ENCODE measurements at places on chromosomes 4 and X. TPM values are rescaled to one million over a fixed set of nuclear protein-coding genes. Genes with fewer than 3 reads are reported as not detected.

CXCL3 gene
- not detected for polyA plus RNA-seq

DNA sequence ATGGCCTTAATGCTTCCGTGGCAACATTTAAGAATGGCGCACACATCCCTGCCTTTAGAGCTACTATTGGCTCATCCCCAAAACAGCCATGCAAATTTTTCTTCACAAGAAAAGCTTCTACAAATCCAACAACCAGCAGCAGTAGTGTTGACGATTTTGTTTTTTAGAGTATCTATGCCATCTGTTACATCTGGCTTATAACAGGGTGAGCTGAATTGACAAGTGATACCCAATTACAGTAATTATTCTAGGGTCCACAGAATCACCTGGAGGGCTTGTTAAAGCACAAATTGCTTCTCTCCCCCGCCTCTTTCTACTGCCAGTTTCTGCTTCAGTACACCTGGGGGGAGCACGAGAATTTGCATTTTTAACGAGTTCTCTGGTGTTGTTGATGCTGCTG is 34.1 kb downstream of the DCHS2 start:
- DNase-seq, result no peak
- no peaks in the 10 kb centered on the region for H3K36me3 ChIP-seq
- no peaks in the 10 kb centered on the region for H3K4me1 ChIP-seq
- no peak overlapping the region for H3K27ac ChIP-seq
- H3K4me3 ChIP-seq, result no peak overlapping the region
- peaks cover 3% of the 10 kb centered on the region for H3K27me3 ChIP-seq

GRCh38 chr4:55671667-55672066 is 35.6 kb upstream of the NMU start:
- no peak overlapping the region for H3K27ac ChIP-seq
- H3K4me3 ChIP-seq, result no peak overlapping the region
- DNase-seq, result no peak
- no peaks in the 10 kb centered on the region for H3K27me3 ChIP-seq
- no peaks in the 10 kb centered on the region for H3K36me3 ChIP-seq
- H3K4me1 ChIP-seq, result no peaks in the 10 kb centered on the region

- H3K27ac ChIP-seq, result no peak overlapping the region
- H3K36me3 ChIP-seq, result no peaks in the 10 kb centered on the region
- H3K27me3 ChIP-seq, result no peaks in the 10 kb centered on the region
- no peak for DNase-seq
These were observed 155.1 kb downstream of the TMA16 start for GRCh38 chr4:163649557-163650091.

DNA sequence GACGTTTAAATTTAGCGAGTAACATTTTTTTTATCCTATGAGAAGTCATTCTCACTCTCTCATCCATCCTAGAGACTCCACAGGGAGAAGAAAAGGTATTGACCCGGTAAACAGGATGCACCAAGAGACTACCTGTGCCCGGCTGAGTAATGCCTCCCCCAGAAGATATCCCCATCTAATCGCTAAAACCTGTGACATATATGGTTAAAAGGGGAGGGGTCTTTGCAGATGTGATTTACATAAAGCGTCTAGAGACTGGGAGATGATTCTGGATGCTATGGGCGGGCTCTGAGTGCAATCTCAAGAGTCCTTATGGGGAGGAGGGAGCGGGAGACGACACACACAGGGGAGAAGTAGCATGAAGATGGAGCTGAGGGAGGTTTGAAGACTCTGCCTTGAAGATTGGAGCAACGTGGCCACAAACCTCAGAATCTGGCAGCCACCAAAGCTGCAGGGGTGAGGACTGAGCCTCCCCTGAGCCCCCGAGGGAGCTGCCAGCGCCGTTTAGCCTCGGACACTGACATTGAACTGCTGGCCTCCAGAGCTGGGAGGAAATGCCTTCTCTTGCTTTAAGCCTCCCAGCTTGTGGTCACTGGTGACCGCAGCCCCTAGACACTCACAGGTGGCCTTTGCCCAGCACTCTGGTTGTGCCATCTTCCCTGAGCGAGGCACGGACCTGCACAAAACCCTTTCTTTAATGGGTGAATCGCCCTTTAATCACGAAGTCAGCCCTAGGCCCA is 11.2 kb downstream of the ABLIM2 start:
- H3K27me3 ChIP-seq, result no peaks in the 10 kb centered on the region
- H3K27ac ChIP-seq, result no peak overlapping the region
- no peaks in the 10 kb centered on the region for H3K4me1 ChIP-seq
- no peak overlapping the region for H3K4me3 ChIP-seq

NXF3 gene
- polyA plus RNA-seq, result not detected

CENPVL1 gene
- not detected for polyA plus RNA-seq

DNA sequence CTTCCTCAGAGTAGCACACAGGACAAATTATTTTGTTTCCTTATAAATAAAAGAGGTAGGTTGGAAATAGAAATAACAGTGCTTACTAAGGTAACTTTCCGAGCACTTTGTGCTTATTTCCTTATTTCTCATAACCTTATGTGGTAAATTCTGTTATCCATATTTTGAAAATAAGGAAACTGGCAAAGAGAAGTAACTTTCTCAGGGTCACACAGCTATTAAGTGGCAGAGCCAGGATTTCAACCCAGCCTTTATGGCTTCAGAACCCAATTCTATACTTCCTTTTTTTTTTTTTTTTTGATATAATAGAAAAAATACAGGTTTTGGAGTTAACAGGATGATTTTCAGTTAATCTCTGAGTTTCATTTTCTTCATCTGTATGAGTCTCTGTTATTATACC is 3.3 kb downstream of the UTP3 start:
- no peaks in the 10 kb centered on the region for H3K27me3 ChIP-seq
- no peak overlapping the region for H3K27ac ChIP-seq
- DNase-seq, result no peak
- no peak overlapping the region for H3K4me3 ChIP-seq
- H3K36me3 ChIP-seq, result no peaks in the 10 kb centered on the region
- H3K4me1 ChIP-seq, result peaks cover 15% of the 10 kb centered on the region

- H3K4me3 ChIP-seq, result no peak overlapping the region
- no peaks in the 10 kb centered on the region for H3K4me1 ChIP-seq
- H3K36me3 ChIP-seq, result no peaks in the 10 kb centered on the region
- DNase-seq, result no peak
- no peaks in the 10 kb centered on the region for H3K27me3 ChIP-seq
These were observed 24.2 kb downstream of the FNIP2 start for GRCh38 chr4:158793021-158793420.

SYN1 gene
- 0.94 TPM for polyA plus RNA-seq

DNA sequence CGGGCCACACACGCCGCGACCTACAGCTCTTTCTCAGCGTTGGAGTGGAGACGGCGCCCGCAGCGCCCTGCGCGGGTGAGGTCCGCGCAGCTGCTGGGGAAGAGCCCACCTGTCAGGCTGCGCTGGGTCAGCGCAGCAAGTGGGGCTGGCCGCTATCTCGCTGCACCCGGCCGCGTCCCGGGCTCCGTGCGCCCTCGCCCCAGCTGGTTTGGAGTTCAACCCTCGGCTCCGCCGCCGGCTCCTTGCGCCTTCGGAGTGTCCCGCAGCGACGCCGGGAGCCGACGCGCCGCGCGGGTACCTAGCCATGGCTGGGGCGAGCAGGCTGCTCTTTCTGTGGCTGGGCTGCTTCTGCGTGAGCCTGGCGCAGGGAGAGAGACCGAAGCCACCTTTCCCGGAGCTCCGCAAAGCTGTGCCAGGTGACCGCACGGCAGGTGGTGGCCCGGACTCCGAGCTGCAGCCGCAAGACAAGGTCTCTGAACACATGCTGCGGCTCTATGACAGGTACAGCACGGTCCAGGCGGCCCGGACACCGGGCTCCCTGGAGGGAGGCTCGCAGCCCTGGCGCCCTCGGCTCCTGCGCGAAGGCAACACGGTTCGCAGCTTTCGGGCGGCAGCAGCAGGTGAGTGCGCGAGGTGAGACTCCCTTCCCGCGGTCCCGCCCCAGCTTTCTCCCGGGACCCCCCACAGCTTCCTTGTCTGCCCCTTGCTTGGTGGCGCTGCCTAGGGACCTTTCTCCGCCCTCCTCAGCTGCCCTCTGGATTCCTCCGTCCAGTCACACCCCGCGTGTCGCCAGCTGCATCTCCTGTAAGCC is 678 bp downstream of the BMP3 start:
- no peak overlapping the region for H3K27ac ChIP-seq
- H3K4me1 ChIP-seq, result no peaks in the 10 kb centered on the region
- H3K4me3 ChIP-seq, result no peak overlapping the region
- no peak for DNase-seq
- H3K27me3 ChIP-seq, result no peaks in the 10 kb centered on the region
- no peaks in the 10 kb centered on the region for H3K36me3 ChIP-seq

PLS3 gene
- not detected for polyA plus RNA-seq

DNA sequence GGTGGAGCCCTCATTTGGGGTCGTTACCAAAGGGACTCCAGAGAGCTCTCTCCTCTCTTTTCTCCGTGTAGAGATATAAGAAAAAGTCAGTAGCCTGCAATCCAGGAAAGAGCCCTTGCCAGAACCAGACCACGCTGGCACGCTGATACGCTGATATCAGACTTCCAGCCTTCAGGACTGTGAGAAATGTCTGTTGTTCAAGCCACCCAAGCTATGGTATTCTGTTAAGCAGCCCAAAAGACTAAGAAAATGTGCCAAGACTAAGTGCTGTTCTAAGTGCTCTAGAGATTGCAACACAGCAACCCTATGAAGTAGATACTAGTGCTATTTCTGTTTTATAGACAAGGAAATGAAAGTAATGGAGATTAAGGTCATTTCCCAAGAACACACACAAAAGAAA is 205.7 kb downstream of the CAMK2D start:
- H3K27ac ChIP-seq, result no peak overlapping the region
- H3K4me3 ChIP-seq, result no peak overlapping the region
- H3K36me3 ChIP-seq, result no peaks in the 10 kb centered on the region
- no peaks in the 10 kb centered on the region for H3K27me3 ChIP-seq
- H3K4me1 ChIP-seq, result no peaks in the 10 kb centered on the region
- DNase-seq, result no peak

DNA sequence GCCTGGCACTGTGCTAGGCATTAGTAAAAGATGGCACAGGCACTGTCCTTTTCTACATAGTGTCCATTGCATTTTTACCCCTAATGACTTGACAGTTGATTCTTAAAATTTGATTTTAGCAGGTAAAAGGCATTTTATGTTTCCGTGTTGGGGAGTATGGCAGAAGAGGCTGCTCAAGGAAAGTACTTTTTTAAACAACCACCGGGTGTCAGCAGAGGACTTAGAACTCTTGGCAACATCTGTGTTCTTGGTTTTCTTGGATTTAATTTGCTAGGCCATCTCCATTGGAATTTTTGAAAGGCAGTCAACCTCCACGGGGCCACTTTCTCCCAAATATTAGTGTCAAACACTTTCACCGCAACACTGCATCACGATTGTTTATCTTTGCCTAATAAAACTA is 102.9 kb downstream of the TSPAN7 start:
- H3K36me3 ChIP-seq, result no peaks in the 10 kb centered on the region
- no peaks in the 10 kb centered on the region for H3K4me1 ChIP-seq
- no peak overlapping the region for H3K4me3 ChIP-seq
- H3K27ac ChIP-seq, result no peak overlapping the region
- no peak for DNase-seq
- no peaks in the 10 kb centered on the region for H3K27me3 ChIP-seq

- DNase-seq, result no peak
- no peaks in the 10 kb centered on the region for H3K4me1 ChIP-seq
- H3K27ac ChIP-seq, result no peak overlapping the region
- no peaks in the 10 kb centered on the region for H3K36me3 ChIP-seq
- no peaks in the 10 kb centered on the region for H3K27me3 ChIP-seq
These were observed 72.5 kb downstream of the FGF13 start for GRCh38 chrX:138638996-138639395.

DNA sequence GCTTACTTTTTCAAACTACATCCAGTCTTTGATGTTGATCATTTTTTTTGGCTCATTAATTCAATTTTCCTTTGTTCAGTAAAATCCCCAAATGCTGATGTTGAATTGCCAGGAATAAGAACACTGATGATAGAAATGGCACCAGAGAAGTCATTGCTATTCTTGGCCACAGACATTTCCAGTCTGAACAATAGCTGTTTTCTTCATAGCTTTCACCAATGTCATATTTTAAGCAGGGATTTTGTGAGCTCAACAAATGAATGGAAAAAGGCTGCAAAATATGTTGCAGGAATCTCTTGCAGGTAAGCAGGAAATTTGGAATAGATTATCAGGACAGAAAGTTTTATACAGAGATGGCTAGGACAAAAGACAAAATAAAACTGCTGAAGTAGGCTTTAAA is 40.5 kb upstream of the GLRB start:
- no peak for DNase-seq
- H3K27ac ChIP-seq, result no peak overlapping the region
- no peak overlapping the region for H3K4me3 ChIP-seq
- no peaks in the 10 kb centered on the region for H3K4me1 ChIP-seq
- H3K36me3 ChIP-seq, result no peaks in the 10 kb centered on the region

GRCh38 chr4:38462367-38463055 is 201.5 kb upstream of the KLF3 start:
- no peaks in the 10 kb centered on the region for H3K27me3 ChIP-seq
- H3K36me3 ChIP-seq, result no peaks in the 10 kb centered on the region
- peaks cover 11% of the 10 kb centered on the region for H3K4me1 ChIP-seq

DNA sequence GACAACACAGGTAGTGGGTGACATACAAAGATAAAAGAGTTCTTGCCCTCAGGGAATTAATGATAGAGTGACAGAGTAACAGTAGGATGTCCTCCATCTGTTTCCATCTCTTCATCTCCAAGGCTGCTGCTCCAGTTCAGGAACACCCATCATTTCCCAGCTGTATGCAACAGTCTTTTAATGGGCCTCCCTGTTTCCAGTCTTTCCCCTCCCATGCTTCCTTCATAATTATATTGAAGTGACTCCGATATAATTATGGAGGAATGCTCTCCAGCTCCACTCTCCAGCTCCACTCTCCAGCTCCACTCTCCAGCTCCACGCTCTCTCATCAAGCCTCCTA is 65.3 kb upstream of the MSN start:
- no peak overlapping the region for H3K27ac ChIP-seq
- H3K36me3 ChIP-seq, result no peaks in the 10 kb centered on the region
- H3K27me3 ChIP-seq, result no peaks in the 10 kb centered on the region
- H3K4me1 ChIP-seq, result peaks cover 59% of the 10 kb centered on the region

DNA sequence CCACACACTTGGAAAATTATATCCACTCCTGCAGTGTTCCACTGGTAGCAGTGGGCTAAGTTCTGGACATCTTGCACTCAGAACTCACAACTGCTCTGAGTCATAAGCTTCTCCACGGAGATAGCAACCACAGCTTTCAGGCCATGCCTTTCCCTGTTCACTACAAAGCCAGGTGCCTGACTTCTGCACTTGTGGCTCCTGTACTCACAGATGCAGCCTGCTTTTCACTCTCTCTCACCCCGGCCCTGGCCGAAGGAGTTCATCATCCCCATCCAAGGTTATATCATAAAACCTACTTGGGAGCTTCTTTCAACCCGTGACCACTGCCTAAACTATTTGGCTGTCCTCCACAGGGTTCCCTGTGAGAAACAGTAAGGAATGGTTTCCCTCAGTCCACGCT is 999.4 kb downstream of the GLUD2 start:
- H3K4me1 ChIP-seq, result no peaks in the 10 kb centered on the region
- no peak overlapping the region for H3K27ac ChIP-seq
- DNase-seq, result no peak
- no peaks in the 10 kb centered on the region for H3K36me3 ChIP-seq
- H3K27me3 ChIP-seq, result no peaks in the 10 kb centered on the region
